ENCODE measurements at places on chromosomes 2 and 18.
A peak's percentile ranks its signal among the peaks of the same experiment; 100 is the strongest.

GRCh38 chr2:176182671-176183070, 5.8 kb upstream of the HOXD1 start:
- no peak for DNase-seq

DNA sequence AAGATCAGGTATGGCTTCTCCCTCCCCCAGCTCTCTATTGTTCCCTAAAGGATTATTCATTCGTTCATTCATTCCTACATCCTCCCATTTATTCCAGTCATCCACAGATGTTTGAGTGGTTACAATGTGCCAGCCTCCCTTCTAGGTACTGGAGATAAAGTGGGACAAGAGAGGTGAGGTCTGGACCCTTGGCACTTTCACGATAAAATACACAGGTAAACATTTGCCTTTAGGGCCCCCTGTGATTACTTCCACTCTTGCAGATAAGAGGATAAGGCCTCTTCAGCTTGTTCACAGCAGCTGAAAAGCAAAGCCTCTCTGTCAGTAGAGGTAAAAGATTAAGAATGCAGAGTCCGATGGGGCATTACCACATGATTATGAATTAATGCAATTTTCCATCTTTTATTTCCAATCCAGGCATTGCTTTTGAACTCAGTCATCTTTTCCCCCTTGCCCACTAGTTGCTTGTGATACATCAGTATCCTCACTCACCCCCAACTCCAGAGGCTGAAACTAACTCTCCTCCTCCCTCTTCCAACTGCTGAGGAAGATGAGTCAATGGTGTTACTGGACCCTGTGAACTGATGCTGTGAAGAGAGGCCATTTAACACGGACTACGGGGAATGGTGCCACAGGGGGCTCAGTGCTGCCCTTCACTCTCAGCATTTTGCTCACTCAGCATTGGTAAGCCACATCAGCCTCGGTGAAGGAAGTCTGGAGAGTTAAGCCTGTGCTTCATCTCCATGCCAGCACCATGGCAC, 1.1 kb upstream of the DPP4 start:
- DNase-seq, result no peak

DNA sequence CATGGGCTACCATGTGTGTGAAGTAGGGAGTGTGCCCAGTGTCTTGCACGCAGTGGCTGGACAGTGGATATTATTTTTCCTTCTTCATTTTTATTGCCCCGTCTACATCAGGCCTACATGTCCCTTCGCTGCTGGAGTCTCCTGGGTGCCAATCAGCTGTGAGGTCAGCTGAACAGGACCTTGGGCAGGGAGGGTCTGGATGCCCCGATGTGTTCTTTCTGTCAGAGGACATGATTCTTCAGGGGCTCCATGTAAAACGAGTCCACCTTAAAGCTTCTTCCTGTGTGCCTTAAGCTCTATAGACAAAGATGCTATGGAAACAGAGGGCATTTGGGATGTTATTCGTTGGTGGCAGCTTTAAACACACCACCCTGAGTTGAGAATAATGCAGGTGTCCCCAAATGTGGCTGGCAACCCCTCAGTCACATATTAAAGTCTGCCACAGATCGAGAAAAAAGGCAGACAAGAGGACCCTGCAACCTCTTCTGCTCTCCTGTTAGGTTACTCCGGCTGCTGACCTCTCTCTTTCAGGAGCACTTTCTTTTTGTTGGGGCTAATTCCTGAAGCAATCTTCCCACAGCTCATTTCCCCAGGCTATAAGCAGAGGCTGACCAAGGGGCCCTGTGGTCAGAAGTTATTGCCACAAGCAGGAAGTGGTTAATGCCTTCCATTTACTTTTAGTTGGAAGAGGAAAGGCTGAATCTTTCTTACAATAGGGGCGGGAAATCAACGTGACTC, 20.0 kb downstream of the GREB1 start:
- DNase-seq, result no peak

DNA sequence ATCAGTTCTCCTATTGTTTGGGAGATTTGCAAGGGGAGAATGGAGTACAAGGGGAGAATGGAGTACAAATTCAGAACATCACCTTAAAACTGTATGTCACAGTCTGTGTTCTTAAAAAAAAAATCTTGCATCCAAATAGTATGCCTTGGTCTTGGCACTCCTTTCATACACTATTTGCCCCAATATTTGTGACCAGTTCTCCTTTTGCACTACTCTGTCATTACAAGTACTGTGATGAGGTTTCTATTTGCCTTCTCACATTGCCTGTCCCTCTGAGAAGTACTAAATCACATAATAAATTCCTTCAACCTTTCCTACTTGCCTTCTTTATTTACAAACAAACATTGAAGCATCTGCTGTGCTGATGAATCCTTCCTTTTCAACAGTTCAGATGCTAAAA, 36.0 kb upstream of the NCK2 start:
- no peak for DNase-seq

- no peak for DNase-seq
These were observed 6.4 kb upstream of the NCKAP5 start for GRCh38 chr2:133574620-133575019.

- no peak for DNase-seq
These were observed 71.5 kb downstream of the OSBPL6 start for GRCh38 chr2:178265851-178266250.

- no peak for DNase-seq
These were observed 267.2 kb downstream of the FBXO15 start for GRCh38 chr18:73880387-73880786.

- DNase-seq, result no peak
These were observed 30.6 kb upstream of the SPP2 start for GRCh38 chr2:234019896-234020295.

GRCh38 chr18:2881840-2882195, 35.0 kb downstream of the EMILIN2 start:
- DNase-seq, result no peak

DNA sequence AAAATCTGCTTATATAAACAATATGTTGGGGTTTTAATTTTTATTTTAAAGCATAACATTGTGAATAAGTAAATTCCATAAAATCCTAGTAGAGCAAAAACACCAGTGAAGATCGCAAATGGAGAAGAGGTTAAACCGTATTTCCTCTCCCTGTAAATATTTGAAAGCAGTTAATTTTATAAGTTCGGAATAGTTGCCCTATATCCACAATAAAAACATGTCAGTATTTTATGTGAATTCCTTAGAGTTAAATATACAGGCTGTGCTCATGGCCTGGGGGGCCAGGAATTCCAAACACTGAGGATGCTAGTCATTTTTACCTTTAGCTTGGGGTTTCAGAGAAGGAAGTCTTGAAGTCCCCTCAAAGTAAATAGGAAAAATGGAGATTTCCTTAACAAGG, 135.0 kb downstream of the FIGN start:
- DNase-seq, result no peak

- no peak for DNase-seq
These were observed 42.3 kb downstream of the FAM124B start for GRCh38 chr2:224359569-224359968.

GRCh38 chr2:74004212-74005182, 19.8 kb downstream of the TET3 start:
- DNase-seq, result no peak

- no peak for DNase-seq
These were observed 447.5 kb downstream of the TNS1 start for GRCh38 chr2:217555081-217555876.

DNA sequence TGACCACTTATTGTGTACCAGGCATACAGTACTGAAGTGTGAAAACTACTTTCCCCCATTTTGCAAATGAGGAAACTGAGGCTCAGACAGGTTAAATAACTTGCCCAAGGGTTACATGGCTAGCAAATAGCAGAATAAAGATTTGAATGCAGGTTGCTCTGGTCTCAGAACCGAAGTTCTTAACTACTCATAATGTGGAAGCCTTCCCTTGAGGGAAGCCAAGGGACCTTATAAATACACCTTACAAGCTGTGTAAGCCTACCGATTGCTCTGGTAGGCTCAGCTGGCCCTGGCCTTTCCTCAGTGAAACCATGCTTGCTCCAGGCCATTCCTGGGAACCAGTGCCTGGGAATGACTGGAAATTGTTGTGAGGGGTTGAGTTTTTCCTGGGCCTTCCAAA, 114.6 kb upstream of the CDCA7 start:
- DNase-seq, result no peak

GRCh38 chr2:15006667-15007066, 374.1 kb downstream of the LRATD1 start:
- DNase-seq, result no peak

GRCh38 chr2:155748131-155748530, 584.4 kb downstream of the NR4A2 start:
- DNase-seq, result no peak

DNA sequence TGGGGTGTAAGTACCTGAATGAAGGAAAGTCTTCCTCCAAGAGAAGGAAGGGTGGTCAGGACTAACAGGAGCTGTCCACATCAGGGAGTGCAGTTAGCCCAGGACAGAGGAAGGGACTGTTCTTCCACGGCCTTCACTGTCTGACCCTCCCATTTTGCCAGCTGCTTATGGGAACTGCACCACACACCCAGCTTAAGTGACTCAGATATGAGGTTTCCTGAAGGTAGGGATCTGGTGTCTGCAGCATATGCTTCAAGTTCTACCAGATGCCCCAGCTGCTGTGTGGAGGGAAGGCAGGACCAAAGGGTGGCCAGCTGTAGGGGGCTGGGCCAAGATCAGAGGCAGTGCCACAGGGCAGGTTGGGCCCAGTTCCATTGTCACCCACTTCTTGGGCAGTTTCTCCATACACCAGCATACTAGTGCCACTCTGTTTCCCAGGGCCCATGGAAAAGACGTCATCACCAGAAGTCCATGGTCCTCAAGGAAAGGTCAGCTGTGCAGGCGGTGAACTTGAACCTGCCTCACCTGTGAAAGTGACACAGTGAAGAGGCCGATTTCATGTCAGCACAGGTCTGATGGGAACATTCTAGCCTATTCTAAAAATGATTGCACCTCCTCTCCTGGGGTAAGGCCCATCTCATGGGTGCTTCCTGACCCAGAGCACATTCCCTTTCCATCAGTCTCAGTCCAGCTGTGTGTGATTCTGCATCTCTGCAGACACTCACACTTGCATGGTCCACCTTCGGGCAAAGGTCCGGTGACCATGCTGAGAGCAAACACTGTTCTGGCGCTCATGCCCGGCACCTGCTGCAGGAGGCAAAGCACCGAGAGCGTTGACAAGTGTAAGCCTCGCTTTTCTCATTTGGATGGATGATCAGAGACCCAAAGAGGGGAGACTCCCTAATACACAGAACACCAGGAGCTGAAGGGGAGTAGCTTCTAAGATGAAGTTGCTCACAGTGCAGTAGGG, 68.0 kb downstream of the ACAA2 start:
- DNase-seq, result no peak

GRCh38 chr2:88671786-88672427, 19.6 kb upstream of the RPIA start:
- peak; percentile 68 for DNase-seq

- no peak for DNase-seq
These were observed 1110.6 kb downstream of the TSN start for GRCh38 chr2:122866095-122866494.

GRCh38 chr2:26668856-26669750, 23.4 kb upstream of the KCNK3 start:
- DNase-seq, result no peak

DNA sequence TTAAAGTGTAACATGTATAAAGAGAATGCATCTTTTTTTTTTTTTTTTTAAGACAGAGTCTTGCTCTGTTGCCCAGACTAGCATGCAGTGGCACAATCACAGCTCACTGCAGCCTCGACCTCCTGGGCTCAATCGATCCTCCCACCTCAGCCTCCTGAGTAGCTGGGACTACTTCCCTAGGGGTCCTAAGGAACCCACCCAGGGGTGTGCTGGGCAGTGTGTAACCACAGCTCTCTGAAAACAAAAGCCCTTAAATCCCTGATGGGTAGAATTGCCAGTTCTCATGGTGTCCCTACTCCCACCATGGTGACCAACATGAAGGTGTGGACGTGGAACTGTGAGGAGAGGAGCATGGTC, 105.6 kb upstream of the ST3GAL5 start:
- no peak for DNase-seq

GRCh38 chr2:17877811-17878280, 621 bp upstream of the KCNS3 start:
- DNase-seq, result peak; percentile 56

- DNase-seq, result no peak
These were observed 69.9 kb upstream of the MCFD2 start for GRCh38 chr2:46985512-46985911.

DNA sequence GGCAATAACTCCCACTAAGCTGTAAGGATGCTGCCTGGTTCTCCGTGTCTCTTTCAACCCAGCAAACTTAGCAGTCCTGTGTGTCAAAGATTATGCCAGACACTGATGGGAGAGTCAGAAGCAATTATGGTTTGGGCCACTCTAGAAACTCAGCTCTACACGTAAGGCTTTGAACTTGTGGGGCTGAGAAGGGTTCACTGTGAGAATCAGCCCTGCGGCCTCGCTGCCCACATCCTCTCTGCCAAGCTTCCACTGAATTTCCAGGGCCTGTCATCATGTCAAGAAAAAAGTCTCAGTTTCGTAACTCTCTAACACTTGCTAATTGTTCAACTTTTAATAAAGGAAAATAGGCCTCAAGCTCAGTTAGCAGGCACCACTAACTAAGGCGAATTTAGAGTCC, 308.8 kb upstream of the LYPD1 start:
- no peak for DNase-seq

- peak; percentile 72 for DNase-seq
These were observed 352.5 kb upstream of the GULP1 start for GRCh38 chr2:187939180-187939579.

GRCh38 chr2:248724-249123, 15.1 kb downstream of the SH3YL1 start:
- DNase-seq, result no peak

GRCh38 chr2:215272918-215273317, 38.9 kb upstream of the ATIC start:
- no peak for DNase-seq

GRCh38 chr18:2143636-2144035, 427.7 kb downstream of the METTL4 start:
- DNase-seq, result no peak

DNA sequence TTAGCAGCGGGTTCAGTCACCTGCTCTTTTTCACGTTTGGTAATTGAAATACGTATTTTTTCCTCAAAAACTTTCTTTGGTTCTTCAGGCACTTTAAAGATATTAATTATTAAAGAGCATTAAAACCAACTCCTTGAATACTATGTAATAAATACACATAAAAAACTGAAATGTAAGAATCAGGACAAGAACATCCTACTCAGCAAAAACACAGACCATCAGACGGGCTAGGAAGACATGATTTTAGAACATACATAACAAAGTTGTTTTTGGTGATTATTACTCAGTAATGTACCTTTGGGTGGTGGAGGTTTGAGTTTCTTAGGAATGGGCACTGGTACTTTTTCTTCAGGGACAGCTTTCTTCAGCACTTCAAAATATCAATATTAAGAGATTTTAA, 126.1 kb downstream of the TTN start:
- no peak for DNase-seq

DNA sequence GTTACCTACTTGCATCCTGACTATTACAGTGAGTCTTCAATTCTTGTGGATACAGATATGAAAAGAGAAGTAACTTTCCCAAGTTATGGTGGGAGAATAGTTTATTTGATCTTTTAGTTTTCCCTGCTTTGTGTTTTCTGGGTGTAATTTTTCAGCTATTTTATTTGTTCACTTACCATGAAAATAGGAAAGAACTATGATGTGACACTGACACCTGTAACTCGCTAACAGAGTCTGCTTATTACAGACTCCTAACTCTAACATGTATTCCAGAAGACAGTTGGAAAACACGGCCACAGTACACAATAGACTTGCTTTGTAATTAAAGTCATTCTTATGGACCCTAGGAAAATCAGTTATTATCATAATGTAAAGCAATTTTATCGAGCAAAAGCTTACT, 323.2 kb downstream of the LRRTM1 start:
- DNase-seq, result no peak

- DNase-seq, result no peak
These were observed 70.1 kb downstream of the TSHZ1 start for GRCh38 chr18:75280427-75281280.

All from NCI-H510A treated with DMSO at 0.1 percent for 48 hours (cell line).